GM23338 (cell line): ENCODE measurements at places on chromosomes 2 and 18. TPM values are rescaled to one million over a fixed set of nuclear protein-coding genes. Genes with fewer than 3 reads are reported as not detected.
A peak's percentile ranks its signal among the peaks of the same experiment; 100 is the strongest.

The MGAT5 gene
- total RNA-seq = 25.4 and 27.6 TPM in 2 replicates

The FBXO41 gene
- 13.8 and 16.5 TPM in 2 replicates for total RNA-seq

The TMEM200C gene
- total RNA-seq = 4.5 and 6.1 TPM in 2 replicates

The FBLN7 gene
- 1.4 TPM in 1 of 2 replicates, not detected in the other for total RNA-seq

The UGT1A5 gene
- not detected in 2 replicates for total RNA-seq

The GALNT14 gene
- 7.7 and 10.4 TPM in 2 replicates for total RNA-seq

The PIEZO2 gene
- total RNA-seq = 8.2 and 15.0 TPM in 2 replicates

The CCDC68 gene
- total RNA-seq = 1.2 and 1.6 TPM in 2 replicates

The NT5DC4 gene
- not detected in 2 replicates for total RNA-seq

- DNase-seq = no peak
These were observed 33.2 kb upstream of the MTIF2 start for GRCh38 chr2:55302241-55302640.

DNA sequence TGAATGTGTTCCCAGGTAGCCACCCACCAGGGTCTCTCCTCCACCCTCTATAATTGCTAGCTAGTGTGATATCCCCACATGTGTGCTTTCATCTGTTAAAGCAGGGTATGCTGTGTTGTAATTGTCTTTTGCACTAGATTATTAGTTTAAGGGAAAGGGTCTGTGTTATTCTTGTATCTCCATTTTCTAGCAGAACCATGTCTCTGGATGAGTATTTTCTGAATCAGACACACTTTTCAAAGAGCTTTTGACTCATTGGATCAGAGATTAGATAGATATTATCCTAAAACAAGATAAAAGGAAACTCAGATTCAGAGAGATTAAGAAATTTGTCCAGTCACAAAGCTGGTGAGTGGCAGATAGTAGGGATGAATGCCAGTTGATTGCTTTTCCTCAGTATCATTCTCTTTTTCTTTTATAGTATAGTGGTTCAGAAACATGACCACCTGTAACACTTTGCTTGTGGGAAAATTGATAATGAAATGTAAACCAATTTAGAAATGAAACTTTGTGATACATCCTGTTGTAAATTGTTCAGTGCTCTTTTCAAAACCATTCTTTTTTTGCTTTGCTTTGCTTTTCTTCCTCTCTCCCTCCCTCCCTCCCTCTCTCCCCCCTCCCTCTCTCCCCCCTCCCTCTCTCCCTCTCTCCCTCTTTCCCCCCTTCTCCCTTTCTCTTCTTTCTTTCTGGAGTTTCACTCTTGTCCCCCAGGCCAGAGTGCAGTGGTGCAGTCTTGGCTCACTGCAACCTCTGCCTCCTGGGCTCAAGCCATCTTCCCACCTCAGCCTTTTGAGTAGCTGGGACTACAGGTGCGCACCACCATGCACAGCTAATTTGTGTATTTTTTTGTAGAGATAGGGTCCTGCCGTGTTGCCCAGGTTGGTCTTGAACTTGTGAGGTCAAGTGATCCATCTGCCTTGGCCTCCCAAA, 7.4 kb downstream of the MIB1 start:
- no peak for DNase-seq

GRCh38 chr2:7933672-7934071, 748.2 kb upstream of the ID2 start:
- no peak for DNase-seq

DNA sequence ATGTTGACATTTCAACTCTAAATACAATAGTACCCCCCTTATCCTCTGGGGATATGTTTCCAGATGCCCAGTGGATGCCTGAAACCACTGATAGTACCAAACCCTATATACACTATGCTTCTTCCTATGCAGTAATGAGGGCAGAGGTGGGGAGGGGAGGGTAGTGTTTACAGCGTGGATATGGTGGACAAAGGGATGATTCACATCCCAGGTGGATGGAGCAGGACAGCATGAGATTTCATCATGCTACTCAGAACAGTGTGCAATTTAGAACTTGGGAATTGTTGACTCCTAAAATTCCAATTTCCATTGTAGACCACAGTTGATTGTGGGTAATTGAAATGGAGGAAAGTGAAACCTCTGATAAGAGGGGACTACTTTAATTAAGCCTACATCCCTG, 75.4 kb downstream of the TSN start:
- no peak for DNase-seq

DNA sequence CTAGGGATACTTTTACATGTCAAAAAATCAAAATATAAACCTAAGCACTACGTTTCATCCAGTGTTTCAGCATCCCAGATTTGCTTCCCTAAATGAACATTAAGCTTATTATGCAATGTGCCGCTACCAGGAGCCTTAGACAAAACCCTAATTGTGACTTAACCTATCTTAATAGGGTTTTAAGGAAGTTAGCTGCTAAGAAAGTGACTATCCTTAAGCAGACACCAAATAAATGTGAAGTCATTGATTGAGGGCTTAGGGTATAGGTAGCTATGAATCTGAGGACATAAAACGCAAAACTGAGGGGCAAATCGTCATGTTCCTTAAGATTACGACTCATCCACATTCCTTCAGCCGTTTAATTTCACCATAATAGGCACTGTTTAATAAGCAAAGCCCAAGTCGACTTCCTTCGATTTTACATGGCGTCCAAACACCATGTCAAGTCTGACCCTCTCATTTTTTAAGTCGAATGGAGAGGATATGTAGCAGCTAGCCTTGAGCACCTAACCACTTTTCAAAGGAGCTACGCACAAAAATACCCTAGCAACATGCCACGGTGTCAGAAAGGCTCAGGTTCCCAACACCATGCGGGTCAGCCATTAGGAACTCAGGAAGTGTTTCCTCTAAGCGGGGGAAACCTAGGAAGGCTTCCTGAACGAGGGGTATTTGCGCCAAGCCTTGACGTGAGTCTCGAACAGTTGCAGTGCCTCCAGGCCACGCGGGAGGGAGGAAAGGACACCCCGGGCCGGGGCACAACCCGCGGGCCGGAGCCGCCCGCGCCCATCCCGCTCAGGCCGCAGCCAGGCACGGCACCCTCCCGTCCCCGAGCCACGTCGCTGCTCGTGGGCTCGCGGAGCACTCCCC, 1.0 kb downstream of the HDLBP start:
- DNase-seq = peak; percentile 64

- no peak for DNase-seq
These were observed 82.1 kb downstream of the RNF144A start for GRCh38 chr2:6999211-6999877.

- DNase-seq = no peak
These were observed 60.3 kb upstream of the CREB1 start for GRCh38 chr2:207469451-207469850.

GRCh38 chr2:37832590-37833197, 92.4 kb upstream of the RMDN2 start:
- peak; percentile 90 for DNase-seq

GRCh38 chr18:26133652-26134051, at the start of gene PSMA8:
Gene PSMA8, plus strand, starts transcription at chr18:26133869. Its CDS starts 97 bp downstream, at chr18:26133966.
- peak; percentile 78 for DNase-seq

GRCh38 chr18:50350699-50351098, 24.1 kb upstream of the SKA1 start:
- no peak for DNase-seq

GRCh38 chr2:159064446-159065301, 96.2 kb downstream of the TANC1 start:
- peak; percentile 69 for DNase-seq

- DNase-seq = no peak
These were observed 18.7 kb downstream of the SMIM21 start for GRCh38 chr18:75408554-75409506.

GRCh38 chr2:16709769-16710168, 44.1 kb upstream of the CYRIA start:
- no peak for DNase-seq

DNA sequence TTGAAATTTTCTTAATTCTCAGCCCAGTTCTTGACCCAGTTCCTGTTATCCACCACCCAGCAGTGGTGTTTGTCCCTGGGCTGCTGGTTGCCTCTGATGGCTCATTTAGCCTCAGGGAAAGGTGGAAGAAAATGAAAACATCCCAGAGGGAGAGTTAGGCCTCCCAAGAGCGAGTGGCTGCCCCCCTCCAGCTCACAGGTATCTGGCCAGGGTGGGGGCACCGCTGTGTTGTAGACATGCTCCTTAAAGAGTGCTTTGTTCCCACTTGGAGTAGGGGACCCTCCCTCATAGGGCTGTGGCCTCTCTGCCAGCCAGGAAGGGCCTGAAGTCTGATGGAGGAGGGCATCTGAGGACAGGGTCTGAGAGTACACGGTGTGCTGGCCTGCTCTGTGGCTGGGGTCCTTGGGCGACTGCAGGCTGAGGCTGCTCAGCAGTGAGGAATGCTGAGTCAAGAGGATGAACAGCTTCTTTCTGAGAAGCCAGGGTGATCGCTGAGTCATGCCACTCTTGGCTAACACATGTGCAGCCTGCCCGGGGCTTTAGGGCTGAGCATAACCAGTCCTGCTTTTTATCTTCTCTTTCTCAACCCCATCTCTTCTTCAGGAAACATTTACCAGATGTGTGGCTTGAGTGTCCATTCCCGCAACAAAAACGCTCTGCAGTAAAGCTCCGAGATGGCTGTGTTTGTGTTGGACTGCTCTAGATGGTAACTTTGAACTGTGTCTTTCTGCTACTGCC, 72.3 kb downstream of the IL1R2 start:
- peak; percentile 35 for DNase-seq

- DNase-seq = no peak
These were observed 1.7 kb upstream of the GPR35 start for GRCh38 chr2:240623531-240624010.

DNA sequence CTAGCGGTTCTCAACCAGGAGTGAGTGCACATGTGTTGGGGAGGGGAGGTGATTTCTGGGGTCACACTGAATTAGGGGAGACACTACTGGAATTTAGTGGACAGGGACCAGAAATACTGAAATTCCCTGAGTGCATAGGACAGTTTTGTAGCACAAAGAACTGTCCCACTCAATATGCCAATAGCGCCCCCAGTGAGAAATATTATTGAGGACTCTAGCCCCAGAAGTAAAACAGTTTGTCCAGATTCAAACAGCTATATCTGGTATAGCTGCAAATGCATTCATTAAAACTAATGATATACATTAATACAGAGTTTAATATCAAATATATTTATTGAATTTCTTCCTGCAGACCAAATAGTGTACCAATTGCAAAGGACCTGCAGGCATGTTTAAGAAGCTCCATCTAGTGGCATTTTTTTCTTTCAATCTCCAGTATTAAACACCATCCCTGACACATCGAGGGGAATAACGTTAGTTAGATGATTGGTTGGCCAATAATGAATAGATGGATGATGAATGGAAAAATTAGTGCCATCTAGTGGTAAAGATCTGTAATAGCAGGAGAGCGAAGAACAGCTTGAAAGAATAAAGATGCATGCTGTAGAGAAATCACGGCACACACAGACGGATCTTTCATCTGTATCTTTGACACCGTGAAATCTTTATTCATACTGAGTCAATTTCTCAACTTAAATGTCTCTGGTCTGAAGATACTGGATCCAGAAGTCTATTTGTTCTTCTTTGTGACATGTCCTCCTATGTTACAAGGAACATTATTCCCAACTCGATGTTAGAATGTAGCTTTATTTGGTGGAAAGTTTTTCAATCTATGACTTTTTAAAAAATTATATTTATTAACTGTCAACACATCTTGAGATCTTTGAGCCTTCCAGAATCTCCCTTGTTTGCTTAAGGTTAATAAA, 62.5 kb downstream of the DHRS9 start:
- peak; percentile 51 for DNase-seq
